NCI-H187 (cell line): ENCODE measurements at places on chromosomes 7 and 10.

DNA sequence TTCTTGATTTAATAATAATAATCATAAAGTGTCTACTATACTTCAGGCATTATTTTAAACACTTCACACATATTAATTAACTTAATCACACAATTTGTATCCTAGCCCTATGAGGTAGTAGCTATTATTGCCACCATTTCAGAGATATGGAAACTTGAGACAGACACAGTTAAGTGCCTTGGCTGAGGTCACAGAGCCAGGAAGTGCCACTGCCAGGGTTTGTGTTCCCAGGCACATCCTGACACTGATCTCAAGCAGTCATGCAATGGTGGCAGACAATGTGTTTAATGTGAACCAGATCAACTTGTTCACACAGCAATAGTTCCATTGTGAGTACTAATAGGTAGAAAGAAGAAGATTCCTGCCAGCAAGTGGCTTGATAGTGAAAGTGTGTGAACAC, 666.0 kb downstream of the SUGCT start:
- no peak for DNase-seq

- no peak for DNase-seq
Observed at GRCh38 chr10:132384618-132385388, 12.2 kb upstream of the PWWP2B start.

- DNase-seq, result no peak
Observed at GRCh38 chr7:4661871-4662270, 20.2 kb upstream of the FOXK1 start.

GRCh38 chr7:10708447-10708846, 265.2 kb upstream of the PHF14 start:
- DNase-seq, result no peak

- DNase-seq, result no peak
Observed at GRCh38 chr7:49643321-49643720, 130.1 kb upstream of the VWC2 start.

DNA sequence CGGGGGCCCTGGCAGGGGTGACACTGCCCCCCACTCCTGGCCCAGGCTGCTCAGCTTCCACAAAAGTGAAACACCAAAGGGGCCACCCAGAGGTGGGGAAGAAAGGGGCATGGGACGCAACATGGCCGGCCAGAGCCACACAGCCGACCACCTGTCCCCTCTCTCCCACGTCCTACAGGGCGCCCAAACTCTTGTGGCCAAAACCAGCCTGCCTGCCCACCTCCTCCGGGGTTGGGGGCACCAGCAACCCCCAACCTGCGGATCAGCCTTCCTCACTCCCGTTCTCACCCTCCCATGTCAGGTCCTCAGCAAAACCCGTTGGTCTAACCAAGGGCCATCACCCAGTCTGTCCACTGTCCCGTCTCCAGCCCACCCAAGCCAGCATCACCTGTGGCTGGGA, 79.5 kb upstream of the DNAAF5 start:
- no peak for DNase-seq

- no peak for DNase-seq
Observed at GRCh38 chr7:139914306-139915267, 85.5 kb downstream of the TBXAS1 start.

GRCh38 chr10:102429468-102429867, 2.9 kb downstream of the CUEDC2 start:
- no peak for DNase-seq

- DNase-seq, result no peak
Observed at GRCh38 chr10:80168679-80169380, 36.3 kb downstream of the PLAC9 start.

DNA sequence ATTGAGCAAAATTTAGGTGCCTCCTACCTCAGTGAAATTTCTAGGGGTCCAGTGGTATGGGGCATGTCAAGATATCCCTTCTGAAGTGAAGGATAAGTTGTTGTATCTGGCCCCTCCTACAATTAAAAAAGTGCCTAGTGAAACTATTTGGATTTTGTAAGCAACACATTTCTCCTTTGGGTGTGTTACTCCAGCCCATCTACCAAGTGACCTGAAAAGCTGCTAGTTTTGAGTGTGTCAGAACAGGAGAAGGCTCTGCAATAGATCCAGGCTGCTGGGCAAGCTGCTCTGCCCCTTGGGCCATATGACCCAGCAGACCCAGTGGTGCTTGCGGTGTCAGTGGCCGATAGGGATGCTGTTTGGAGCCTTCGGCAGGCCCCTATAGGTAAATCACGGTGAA, 46.0 kb downstream of the PTPRE start:
- DNase-seq, result no peak

- DNase-seq, result peak; percentile 1
Observed at GRCh38 chr10:31927884-31928548, 615 bp downstream of the ARHGAP12 start.

GRCh38 chr10:44361109-44361508, 23.8 kb downstream of the CXCL12 start:
- DNase-seq, result no peak

GRCh38 chr10:20481054-20481453, 416.1 kb downstream of the NEBL start:
- DNase-seq, result no peak

DNA sequence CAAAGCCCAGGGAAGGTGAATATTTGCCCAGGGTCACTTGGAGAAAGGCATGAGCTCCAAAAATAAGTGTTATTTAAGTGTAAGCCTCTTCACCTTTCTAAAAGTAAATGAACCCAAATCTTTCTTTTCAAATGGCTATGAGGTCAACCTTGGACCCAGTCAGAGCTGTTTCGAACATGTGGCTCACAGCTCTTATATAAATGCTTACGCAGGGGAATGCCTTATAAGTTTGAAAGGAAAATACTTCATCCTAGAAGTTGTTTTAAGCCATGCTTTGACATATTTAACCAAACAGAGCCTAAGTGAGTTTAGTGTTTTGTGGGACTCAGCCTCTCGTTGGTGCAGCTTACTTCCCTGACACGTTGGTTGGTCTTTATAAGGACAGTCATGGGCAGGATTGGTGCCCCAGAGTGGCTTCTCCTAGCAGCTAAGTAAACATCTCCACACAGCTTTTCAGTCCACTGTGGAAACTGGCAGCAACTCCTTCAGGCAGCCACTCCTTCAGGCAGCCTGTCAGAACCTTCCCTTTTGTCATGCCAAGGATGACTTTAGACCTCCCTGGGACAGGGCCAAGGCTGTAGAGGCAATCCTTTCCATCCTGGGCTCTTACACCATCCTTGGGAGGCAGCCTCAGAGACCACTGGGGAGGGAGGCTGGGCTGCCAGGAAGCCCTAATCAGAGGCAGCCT, 43.6 kb downstream of the MINDY4 start:
- DNase-seq, result no peak

DNA sequence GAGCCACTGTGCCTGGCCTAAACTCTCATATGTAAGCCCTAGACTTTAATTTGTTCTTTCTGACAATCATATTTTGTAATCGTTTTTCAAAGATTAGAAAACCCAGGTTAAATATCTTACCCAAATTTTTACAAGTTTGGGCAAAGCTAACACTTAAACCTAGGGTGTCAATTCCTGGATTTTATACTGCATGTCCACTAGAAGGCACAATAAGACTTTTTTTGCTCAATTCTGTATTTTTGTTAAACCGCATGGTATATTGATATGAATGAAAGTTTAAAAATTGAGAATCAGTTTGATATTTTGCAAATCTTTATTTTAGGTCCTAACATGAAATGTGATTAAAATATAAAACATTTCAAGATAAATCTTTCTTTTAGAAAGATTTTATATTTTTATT, 29.3 kb downstream of the DYNC2I1 start:
- no peak for DNase-seq

- no peak for DNase-seq
Observed at GRCh38 chr7:36487756-36488336, 98.2 kb downstream of the ANLN start.

DNA sequence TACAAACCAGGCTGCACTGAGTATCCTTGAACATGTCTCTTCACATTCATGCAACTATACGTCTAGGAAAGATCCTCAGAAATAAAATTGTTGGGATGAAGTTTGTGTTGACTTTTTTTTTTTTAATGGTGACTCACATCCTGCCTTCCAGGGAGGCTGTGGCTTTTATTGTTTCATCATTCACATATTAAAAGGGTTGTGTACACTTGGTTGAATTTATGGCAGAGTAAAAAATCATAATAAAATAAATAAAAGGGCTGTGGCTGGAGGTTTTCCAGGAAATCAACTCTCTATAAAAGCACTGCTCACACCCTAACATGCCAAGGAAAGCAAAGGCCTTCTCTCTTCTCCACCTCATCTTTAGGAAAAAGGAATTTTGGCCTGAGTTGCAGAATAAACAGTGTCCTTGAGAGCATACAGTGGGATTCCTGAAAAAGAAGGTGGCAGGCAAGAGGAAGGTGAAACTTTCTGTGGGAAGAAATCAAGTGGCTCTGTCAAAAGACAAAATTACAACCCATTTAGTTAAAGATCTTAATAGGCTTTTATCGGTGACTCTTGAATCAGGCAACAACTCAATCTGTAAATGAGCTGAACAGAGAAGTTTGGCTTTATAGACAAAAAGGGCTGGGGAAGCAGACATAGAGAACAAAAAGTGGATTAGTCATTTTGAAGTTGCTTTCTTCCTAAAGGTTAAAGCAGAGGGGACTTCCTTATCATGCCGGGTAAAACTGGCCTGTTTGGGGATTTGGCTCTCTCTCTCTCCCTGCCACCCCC, 41.6 kb upstream of the FHIP2A start:
- DNase-seq, result no peak

DNA sequence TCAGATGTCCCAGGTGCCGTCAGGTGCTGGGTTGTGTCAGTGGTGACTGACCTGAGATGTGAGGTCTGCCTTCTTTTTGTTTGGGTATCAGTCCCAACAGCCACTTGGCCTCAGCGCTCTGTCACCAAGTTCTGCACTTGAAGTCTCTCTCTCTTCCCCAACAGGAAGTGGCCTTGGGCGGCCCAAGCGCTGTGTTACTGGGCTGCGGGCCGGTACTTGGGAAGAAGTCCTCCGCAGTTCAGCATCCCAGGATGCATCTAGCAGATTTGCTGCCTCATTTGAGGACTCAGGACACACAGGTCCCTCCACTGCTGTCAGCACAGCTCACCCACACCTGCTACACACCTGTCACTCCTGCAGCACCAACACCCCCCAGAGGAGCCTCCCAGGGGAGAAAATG, 40.1 kb downstream of the LYZL2 start:
- no peak for DNase-seq

DNA sequence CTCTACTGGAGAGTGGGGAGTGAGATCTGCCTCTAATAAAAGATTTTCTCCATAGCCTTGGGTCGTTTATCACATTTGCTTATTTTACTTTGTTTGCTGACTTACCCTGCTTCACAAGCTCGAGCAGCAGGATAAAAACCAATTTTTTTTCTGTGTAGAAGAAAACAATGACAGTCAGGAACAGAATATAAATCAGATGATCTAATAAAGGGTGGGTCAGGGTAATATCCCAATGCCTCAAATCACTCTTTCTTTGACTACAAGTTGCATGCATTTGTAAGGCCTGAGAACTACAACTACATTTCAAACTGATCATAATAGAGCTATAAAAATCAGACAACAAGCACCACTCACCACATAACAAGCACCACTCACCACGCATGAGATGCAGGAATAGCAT, 174.4 kb upstream of the ADARB2 start:
- DNase-seq, result no peak

GRCh38 chr10:48529331-48529730, 75.5 kb downstream of the ARHGAP22 start:
- no peak for DNase-seq

- no peak for DNase-seq
Observed at GRCh38 chr7:54814401-54814800, 55.4 kb upstream of the SEC61G start.

GRCh38 chr10:1561731-1562337, 175.5 kb downstream of the ADARB2 start:
- DNase-seq, result no peak

DNA sequence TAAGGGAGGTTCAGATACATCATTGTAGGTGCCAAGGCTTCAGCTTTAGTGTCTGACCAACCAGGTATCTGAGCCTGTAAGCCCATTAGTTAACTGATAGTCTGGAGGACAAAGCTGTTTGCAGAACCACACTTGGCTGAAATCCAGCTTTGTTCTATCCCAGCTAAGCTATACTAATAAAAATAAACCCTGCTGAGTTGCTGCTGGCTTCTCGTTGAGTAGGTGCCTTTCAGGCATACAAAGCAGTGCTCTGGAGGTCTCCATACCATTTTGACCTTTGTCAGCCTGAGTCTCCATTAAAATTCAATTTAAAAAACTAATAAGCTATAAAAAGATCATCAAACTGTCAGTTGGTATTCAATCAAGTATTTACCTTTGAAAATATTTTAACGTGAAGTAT, 22.0 kb downstream of the CDCA7L start:
- no peak for DNase-seq

GRCh38 chr7:102244601-102245000, 42.1 kb upstream of the SH2B2 start:
- no peak for DNase-seq

DNA sequence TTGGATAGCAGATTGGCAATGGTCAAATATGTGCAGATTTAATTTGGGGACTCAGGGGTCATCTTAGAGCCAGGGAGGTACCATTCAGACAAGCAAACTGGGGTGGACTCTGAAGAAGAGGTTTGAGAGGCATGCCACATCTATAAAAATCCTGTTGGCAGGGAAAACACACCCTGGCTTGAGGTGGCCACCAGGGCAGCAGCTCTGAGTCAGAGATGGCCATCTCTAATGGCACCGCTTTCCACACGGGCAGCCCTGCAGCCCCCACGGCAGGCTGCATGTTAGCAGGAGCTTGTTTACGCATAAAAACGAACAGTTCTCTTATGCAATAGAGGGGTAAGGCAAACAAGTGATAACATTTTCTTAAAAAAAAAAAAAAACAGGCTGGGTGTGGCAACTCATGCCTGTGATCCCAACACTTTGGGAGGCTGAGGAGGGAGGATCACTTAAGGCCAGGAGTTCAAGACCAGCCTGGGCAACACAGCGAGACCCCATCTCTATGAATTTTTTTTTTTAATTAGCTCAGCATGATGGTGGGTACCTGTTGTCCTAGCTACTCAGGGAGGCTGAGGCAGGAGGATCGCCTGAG, 14.9 kb downstream of the DLG5 start:
- DNase-seq, result no peak

DNA sequence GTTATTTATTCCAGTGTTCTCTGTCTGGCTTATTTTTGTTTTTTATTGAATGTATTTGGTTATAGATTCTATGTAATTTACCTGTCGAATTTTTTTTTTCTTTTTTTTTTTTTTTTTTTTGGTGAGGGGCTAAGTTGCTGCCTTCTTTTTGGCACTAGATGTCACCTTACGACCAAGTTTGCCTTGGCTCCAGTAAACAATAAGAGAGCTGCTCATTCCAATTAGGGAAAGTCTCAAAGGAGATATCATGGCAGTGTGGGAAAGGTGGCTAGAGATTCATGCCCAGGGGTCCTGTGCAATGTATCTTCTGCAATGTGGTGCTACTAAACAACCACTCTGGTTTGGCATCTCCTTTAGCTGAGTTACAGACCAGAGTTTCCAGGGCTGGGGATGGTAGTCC, 84.0 kb downstream of the PTPN20 start:
- DNase-seq, result no peak

- no peak for DNase-seq
Observed at GRCh38 chr10:119516381-119517234, 25.9 kb downstream of the RGS10 start.

- DNase-seq, result peak; percentile 84
Observed at GRCh38 chr10:93461807-93462178, 20.3 kb downstream of the MYOF start.

GRCh38 chr7:127769696-127770400, 117.9 kb downstream of the SND1 start:
- DNase-seq, result no peak
